ENCODE measurements at places on chromosomes 12 and 14.
A peak's percentile ranks its signal among the peaks of the same experiment; 100 is the strongest.

GRCh38 chr12:62581288-62582064, 114.8 kb downstream of the MON2 start:
- DNase-seq: peak; percentile 74

DNA sequence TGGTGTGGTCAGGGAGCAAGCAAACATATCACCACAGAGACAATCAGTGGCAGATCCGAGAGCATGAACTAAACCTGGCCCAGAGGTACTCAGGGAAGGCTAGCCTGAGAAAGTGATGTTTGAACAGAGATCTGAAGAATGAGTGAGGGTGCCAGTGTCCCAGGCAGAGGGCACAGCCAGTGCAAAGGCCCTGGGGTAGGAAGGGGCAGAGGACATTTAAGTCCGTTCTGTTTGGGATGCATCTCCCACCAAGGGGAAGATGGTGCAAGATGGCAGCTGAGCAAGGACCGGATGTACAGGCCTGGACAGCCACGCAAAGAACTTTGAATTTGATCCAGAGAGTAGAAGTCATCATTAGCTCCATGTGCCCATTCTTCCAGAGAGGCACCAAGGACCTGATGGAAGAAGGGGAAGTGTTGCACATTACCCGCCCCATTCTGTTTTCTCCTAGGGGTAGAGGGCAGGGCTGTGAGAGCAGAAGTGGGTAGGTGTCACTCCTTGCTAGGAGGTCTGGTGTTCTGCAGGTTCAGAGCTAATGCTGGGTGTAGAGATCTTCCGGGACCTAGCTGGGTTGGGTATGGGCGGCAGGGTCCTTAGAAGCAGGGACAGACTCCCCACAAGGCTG, 3.9 kb downstream of the DTX1 start:
- DNase-seq: no peak

DNA sequence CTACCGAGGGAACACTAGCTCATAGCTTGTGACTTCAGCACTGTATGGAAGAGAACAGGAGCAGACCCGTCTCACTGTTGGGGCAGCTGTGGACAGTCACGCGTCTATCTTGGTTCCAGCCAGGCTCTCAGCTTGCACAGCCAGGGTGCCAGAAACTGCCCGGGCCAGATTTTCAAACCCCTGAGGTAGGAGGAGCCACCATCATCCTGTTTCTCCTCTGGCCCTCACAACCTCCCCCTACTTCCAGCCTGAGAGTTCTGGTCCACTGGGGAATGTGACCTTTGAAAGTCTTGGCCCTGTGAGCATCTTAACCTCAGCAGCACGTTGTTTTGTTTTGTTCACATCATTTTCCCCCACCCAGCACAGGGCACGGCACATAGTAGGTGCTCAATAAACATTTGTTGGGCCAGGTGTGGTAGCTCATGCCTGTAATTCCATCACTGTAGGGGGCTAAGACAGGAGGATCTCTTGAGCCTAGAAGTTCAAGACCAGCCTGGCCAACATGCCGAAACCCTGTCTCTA, 50.4 kb downstream of the PSMA6 start:
- no peak for DNase-seq

- no peak for DNase-seq
Observed at GRCh38 chr12:130715998-130716968, at the start of gene RIMBP2. RIMBP2 (minus strand) TSS chr12:130716299; CDS start chr12:130479013, 237,286 bp downstream.

DNA sequence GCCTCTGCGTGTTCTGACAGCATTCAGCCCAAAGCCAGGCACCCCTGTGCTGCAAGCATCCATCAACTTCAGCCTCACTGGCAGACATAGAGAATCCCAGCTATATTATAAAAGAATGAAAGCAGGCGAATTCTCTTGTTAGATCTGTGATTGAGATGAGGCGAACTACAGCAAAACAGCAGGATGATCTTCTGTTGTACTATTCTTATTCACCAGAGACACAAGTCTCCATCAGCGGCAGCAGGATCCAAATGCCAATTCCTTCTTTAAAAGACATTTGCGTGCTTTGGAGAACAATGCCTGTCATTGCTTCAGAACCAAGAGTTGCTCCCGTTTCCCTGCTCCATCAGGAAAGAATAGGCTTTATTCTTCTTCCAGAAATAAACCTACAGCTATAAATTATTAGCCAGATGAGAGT, 188.9 kb downstream of the SLC41A2 start:
- no peak for DNase-seq

GRCh38 chr12:88360343-88360742, 218.2 kb downstream of the TMTC3 start:
- no peak for DNase-seq

GRCh38 chr12:122990961-122991622, 10.6 kb downstream of the ARL6IP4 start:
- DNase-seq: no peak
